ENCODE measurements at places on chromosomes 3 and 15. TPM values are rescaled to one million over a fixed set of nuclear protein-coding genes. Genes with fewer than 3 reads are reported as not detected.

DNA sequence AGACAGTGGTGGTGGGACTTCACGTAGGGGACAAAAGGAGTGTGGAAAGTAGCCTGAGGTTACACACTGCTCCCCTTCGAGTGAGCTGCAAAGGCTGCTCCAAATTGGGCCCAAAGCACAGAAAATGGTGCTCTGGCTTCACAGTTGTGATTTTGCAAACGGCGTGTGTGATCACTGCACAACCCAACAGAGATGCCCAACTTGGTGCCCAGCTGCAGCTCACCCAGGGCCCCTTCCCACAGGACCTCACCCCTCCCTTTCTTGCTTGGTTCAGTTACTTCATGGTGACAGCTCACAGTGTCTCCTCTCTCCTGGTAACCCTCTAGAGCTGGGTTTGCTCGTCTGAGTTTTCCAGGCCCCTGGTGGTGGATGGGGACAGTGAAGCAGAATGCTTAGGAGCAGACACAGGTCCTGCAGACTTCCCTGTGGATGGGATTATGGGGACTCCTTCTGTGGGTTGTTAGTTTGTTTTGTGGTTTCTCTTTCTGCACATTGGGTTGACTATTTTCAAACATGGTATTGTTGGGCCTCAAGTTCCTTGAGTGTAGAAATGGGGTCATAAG is 98.3 kb downstream of the TOP2B start:
- DNase-seq = no peak

GRCh38 chr15:94135486-94136147 is 95.7 kb upstream of the MCTP2 start:
- DNase-seq = no peak

DNA sequence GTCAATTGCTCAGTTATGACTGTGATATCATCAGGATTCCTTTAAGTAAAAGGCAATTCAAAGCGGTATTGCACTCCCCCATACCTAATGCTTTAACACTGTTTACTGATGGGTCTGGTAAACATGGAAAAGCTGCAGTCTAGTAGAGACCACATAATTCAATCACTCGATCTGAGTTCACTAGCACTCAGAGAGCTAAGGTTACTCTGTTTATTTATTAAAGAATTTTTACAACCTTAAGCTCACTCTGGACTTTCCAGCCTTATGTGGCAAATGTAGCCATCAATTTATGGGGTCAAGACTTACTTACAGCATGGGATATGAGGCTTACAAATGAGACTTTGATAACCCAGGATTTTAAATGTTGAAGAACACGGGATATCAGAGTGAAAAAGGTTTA is 18.4 kb upstream of the CCR2 start:
- no peak for DNase-seq

- DNase-seq = no peak
Measured at GRCh38 chr3:185558395-185558794, 6.0 kb upstream of the LIPH start.

- DNase-seq = no peak
Measured at GRCh38 chr3:46617941-46618340, 5.6 kb downstream of the FAM240A start.

DNA sequence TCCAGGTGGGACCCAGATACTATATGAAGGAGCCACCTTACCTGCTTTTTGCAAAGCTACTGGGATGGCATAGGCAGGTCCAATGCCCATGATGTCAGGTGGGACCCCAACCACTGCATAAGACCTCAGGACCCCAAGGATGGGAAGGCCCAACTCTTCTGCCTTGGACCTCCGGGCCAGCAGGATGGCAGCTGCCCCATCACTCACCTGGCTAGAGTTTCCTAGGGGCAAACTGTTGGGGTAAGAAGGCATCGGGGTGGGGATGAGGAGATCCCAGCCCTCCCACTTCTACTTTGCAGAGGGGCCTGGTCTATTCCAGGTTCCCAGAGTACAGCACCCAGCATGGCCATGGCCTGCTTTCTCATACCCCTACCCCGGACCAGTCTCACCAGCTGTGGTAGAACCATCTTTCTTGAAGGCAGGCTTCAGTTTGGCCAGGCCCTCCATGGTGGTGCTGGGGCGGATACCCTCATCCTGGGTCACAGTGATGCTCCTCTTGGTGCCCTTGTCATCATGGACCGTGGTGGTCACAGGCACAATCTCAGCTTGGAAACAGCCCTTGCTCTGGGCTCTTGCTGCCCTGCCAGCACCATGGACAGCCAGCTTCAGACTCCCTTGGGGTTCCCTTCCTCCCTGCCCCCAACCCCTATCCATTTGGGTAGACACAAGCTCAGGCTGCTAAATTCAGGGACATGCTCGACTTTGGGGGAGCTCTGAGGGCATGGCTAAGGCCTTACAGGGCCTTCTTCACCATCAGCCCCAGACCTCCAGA is 10.6 kb downstream of the ACAA1 start:
- no peak for DNase-seq

GRCh38 chr3:16071206-16071605 is 103.3 kb upstream of the GALNT15 start:
- no peak for DNase-seq

DNA sequence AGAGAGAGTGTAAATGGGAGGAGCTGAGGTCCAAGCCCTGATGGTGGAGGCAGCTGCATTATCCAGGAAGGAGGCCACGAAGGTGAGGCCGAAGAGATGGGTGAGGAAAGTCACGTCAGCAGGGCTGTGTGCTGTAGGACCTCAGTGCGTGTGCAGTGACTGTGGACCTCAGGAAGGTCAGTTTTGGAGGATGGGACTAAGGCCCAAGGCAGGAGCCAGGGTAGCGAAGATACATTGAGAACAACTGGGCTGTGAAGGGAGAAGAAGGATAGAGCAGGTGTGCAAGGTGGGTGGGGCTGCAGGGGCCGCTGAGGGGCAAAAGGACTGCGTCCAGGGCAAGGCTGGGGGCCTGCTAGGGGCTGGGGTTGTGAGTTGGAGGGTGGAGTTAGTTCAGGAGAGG is 4.9 kb downstream of the KLHL40 start:
- DNase-seq = no peak

- no peak for DNase-seq
Measured at GRCh38 chr15:42032376-42033213, 11.8 kb upstream of the PLA2G4E start.

- no peak for DNase-seq
Measured at GRCh38 chr3:58150130-58150809, 60.5 kb downstream of the DNASE1L3 start.

GRCh38 chr15:49279521-49280456 is 109.7 kb downstream of the GALK2 start:
- no peak for DNase-seq

- DNase-seq = no peak
Measured at GRCh38 chr3:78238811-78239210, 1198.9 kb downstream of the ROBO2 start.

- DNase-seq = no peak
Measured at GRCh38 chr3:15903759-15904720, 106.3 kb upstream of the ANKRD28 start.

- DNase-seq = no peak
Measured at GRCh38 chr3:124489506-124489905, 240.7 kb upstream of the UMPS start.

DNA sequence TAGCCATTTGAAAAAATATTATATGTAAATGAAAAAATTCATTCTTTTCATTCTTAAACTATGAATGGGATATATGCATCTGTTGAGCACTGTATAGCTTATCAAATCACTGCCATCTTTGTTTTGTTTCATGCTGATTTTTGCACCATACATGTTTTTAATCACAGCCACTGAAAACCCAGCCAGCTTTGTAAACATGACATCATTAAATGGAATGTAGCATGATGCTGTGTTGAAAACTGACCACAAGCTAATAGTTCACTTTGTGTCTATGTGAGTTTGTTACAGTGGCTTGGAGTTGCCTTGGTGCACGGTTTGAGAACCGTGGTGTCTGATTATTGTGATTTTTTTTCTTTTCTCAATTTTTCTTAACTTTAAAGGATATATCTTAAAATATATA is 75.7 kb downstream of the GMPS start:
- DNase-seq = no peak

DNA sequence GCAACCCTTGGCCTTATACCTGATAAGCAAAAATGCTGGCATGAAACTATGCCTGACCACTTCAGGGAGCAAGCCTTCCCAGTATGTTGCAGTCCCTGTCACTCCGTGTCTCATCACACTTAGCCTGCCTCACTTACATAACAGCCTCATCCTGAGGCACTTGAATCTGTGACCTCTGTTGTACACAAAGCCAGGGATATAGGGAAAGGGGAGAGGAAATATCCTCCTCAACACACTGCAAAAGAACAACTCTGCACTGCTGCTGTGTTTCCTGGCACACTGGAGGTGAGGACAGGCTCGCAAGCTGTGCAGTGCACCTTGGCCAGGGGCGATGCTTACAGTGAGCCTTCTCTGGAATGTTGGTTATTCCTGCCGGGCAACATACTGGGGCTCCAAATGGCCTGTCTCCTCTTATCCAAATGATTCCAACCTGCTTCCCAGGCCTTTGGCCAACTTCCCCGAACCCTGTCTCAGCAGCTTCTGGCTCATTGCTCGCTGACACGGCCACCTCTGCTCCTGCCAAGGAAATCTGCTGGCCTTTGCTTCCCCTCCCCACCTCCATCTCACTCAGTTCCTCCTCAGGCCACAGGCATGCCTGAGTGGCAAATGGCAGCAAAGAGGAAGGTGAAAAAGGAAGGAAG is 109.2 kb downstream of the CD47 start:
- no peak for DNase-seq

DNA sequence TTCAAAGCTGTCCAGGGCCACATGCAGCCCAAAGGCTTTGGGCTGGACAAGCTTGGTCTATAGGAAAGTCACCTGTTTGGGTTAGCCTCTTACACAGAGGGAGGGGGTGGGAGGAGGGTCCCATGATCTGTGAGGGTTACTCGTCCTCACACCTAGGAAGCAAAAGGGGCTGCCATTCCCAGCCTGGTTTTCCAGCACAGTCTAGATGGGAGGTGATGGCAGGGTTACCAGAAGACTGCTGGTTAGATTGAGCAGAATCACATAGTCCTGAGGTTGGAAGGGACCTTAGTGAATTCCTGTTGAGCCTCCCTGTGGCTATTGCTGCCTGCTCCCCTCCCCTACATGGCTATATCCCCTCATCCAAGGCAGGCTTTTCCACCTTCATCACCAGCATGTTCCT is 101.8 kb downstream of the SEMA5B start:
- no peak for DNase-seq

DNA sequence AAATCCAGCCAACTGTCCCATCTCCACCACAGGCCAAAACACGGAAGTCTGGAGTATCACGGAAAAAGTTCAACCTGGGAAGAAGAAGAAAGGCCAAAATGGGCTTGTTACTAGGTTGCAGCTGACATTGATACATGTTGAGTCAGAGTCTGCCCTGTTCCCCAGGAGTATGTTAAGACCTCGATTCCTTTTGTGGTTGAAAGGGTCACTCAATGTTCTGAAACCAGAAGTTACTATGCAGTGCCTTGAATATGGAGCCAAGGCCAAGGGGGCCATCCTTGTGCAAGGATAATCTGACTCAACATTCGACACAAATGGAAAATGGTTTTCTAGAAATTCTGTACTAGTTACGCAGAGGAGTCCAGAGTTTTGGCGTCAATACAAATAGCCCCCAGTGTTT is 104.2 kb downstream of the DGKG start:
- no peak for DNase-seq

DNA sequence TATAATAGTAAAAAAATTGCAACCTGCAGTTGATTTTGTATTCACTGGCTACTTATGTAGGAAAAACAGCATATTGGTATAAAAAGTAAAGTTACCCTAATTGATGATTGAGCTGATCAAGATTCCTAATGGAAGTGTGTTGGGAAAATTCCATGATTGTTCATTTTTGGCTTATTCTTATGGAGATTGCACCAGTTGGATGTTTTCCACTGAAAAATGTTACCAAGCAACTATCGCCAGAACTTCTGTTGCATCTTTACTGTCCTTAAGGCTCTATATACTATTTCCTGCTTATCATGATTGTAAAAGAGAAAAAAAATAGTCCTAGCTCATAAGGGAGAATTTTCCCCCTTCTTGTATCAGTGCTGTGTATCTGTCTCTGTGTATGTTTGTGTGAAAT is 48.6 kb downstream of the SLC25A26 start:
- DNase-seq = no peak

GRCh38 chr15:44593042-44593736 is 56.2 kb downstream of the EIF3J start:
- DNase-seq = no peak

DNA sequence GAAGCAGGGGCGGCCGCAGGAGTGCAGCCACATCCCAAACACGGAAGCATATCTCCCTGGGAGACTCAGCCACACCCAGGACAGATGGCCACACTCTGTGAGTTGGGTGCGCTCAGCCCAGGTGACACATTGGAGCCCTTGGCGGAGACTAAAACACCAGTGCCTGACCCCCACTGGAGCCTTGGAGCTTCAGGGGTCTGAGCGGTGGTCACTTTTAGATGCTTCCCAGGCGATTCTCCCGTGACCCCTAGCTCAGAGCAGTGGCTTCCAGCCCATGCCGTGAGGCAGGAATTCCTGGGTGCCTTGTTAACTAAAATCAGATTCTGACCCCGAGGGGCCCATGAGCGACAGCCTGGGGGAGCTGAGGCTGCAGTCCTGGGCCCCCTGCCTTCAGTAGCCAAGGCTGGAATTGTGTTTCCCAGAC is 54.5 kb downstream of the PLXNA1 start:
- DNase-seq = no peak

- no peak for DNase-seq
Measured at GRCh38 chr3:145739926-145740325, 421.1 kb downstream of the PLOD2 start.

The FEZF2 gene
- total RNA-seq = not detected

The DCLK3 gene
- total RNA-seq = not detected

The HESX1 gene
- 0.43 TPM for total RNA-seq

The ARGFX gene
- total RNA-seq = not detected

The DLEC1 gene
- total RNA-seq = 0.16 TPM

The CRYGS gene
- total RNA-seq = 5.6 TPM

The IQCH gene
- 1.7 TPM for total RNA-seq

The SLC9C1 gene
- 0.37 TPM for total RNA-seq

The FANCD2OS gene
- total RNA-seq = not detected

The CSPG4 gene
- total RNA-seq = not detected

The ZKSCAN7 gene
- 0.83 TPM for total RNA-seq

The NRG4 gene
- total RNA-seq = not detected

The ST8SIA2 gene
- total RNA-seq = not detected
